ENCODE measurements at places on chromosomes 13 and 19. TPM values are rescaled to one million over a fixed set of nuclear protein-coding genes. Genes with fewer than 3 reads are reported as not detected.

ACP7 gene
- not detected for polyA plus RNA-seq

PROZ gene
- polyA plus RNA-seq, result not detected

ATP4B gene
- not detected for polyA plus RNA-seq

KANK2 gene
- polyA plus RNA-seq, result 0.25 TPM

DENND1C gene
- not detected for polyA plus RNA-seq

TLE6 gene
- polyA plus RNA-seq, result 4.0 TPM

FUT6 gene
- polyA plus RNA-seq, result not detected

KLK14 gene
- not detected for polyA plus RNA-seq

TNNI3 gene
- 22.5 TPM for polyA plus RNA-seq

ZNF440 gene
- polyA plus RNA-seq, result 26.6 TPM

IL4I1 gene
- polyA plus RNA-seq, result not detected

FBXW9 gene
- polyA plus RNA-seq, result 16.2 TPM

KLK15 gene
- not detected for polyA plus RNA-seq

CD177 gene
- not detected for polyA plus RNA-seq

C2CD4C gene
- 22.8 TPM for polyA plus RNA-seq

FREM2 gene
- polyA plus RNA-seq, result 0.19 TPM

APOC4 gene
- not detected for polyA plus RNA-seq

ZNF541 gene
- polyA plus RNA-seq, result not detected

PIBF1 gene
- 16.7 TPM for polyA plus RNA-seq

TMEM272 gene
- polyA plus RNA-seq, result 0.76 TPM

DNAJC15 gene
- 0.40 TPM for polyA plus RNA-seq

FGF21 gene
- polyA plus RNA-seq, result not detected

ITGBL1 gene
- polyA plus RNA-seq, result 0.84 TPM

ING1 gene
- polyA plus RNA-seq, result 28.5 TPM

SPIB gene
- polyA plus RNA-seq, result not detected

PRR22 gene
- polyA plus RNA-seq, result 1.0 TPM

OR10H1 gene
- not detected for polyA plus RNA-seq

CIC gene
- 23.1 TPM for polyA plus RNA-seq

MYPOP gene
- 2.3 TPM for polyA plus RNA-seq
